ENCODE measurements at places on chromosomes 4 and X.

- DNase-seq: no peak
Measured at GRCh38 chr4:118388606-118389005, 35.8 kb upstream of the PRSS12 start.

- no peak for DNase-seq
Measured at GRCh38 chrX:84186603-84187532, 1.1 kb downstream of the RPS6KA6 start.

GRCh38 chr4:8004066-8004465 is 64.4 kb upstream of the AFAP1 start:
- no peak for DNase-seq

GRCh38 chrX:619812-620531 is 10.6 kb upstream of the SHOX start:
- DNase-seq: no peak
